Fibroblast of lung (primary cell): ENCODE measurements at places on chromosomes 16 and 17. TPM values are rescaled to one million over a fixed set of nuclear protein-coding genes. Genes with fewer than 3 reads are reported as not detected.

DNA sequence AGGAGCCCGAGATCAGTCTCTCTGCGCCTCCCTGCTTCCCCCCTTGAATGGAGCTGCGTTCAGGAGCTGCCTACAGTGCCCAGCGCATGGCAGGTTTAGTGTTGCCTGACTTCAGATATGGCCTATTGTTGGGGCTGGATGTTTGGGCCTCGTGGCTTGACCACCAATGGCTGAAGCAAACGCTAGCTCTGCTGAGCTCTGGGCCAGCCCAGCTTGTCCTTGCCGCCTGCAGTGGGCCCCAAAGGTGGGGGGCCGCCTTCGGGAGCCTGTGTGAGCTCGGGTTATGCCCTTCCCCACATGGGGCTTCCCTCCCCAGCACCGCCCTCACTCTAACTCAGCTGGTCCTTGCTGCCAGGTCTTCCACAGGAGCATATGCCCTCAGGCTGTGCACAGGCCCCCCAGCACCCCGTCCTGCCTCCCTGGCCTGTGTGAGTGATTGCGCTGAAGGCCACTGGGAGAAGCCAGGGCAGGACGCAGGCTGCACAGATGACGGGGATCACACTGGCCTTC, 2.0 kb upstream of the METTL26 start:
- no peak for DNase-seq

Gene MYOCD
- 0.17 and 0.26 TPM in 2 replicates for total RNA-seq

DNA sequence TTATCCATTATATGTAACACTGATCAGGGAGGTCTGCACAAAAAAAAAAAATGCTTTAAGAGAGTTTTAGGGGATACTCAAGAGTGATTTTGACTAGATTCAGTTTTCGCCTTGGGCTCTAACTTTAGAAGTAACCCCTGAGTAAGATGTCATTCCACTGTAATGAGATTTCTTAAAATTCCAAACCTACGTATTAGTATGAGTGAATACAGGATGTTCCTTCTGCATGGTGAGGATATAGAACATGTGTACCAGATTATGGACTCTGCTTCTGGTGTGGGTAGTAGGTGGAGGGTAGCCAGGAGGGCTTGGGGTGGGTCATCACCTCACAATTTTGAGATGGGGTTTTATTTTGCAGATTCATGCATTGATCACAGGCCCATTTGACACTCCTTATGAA, 4.3 kb downstream of the UBE2Z start:
- no peak for DNase-seq

DNA sequence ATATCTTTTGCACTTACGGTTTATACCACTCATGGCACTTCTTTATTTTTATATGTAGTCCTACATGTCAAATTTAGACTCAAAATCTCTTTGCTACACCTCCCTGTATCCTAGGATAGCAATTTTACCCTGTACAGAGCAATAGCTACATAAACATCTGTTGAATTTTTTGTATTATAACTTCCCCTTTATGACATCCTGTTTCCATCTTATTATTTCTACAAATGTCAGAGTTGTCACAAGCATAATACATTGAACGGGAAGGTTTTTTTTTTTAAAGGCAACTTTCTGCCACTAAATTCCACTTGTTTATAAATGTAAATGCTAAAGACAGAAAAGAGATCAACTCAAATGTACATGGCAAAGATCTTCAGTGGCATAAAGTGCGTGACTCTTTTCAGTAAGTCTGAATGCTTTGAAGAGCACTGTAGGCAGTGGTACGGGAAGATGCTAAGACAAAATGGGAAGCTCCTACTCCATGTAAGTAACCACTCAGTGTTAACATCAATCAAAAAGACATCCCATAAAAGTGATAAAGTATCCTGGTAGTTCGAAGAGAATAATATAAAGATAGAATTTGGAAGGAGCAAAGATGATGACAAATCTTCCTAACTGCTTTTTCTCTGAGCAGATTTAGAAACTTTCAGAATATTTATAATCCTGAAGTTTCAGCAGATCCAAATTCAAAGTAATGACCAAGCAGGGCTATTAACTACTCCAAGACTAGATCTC, 26.8 kb downstream of the GNA13 start:
- DNase-seq: no peak

Gene NAGS
- 3.3 and 7.4 TPM in 2 replicates for total RNA-seq

DNA sequence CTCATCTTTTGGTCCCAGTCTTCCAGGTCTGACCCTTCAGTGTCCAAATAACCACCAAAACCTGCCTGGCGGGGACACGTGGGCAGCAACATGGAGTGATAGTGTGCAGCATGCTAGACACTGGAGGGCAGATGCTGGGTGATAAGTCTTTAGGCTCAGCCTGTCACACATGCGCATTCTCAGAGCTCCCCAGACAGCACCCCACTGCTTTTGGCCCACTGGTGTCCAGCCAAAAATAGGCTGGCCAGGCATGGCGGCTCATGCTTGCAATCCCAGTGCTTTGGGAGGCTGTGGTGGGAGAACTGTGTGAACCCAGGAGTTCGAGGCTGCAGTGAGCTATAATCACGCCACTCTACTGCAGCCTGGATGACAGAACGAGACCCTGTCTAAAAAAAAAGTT, 12.3 kb downstream of the GINS2 start:
- no peak for DNase-seq

GRCh38 chr17:46949291-46950174, 26.6 kb downstream of the GOSR2 start:
- DNase-seq: peak; percentile 20

Gene MGAT5B
- total RNA-seq: 0.17 and 0.26 TPM in 2 replicates

- DNase-seq: no peak
Measured at GRCh38 chr16:68227850-68228553, 7.9 kb downstream of the ESRP2 start.

Gene PPL
- 43.7 and 50.5 TPM in 2 replicates for total RNA-seq

DNA sequence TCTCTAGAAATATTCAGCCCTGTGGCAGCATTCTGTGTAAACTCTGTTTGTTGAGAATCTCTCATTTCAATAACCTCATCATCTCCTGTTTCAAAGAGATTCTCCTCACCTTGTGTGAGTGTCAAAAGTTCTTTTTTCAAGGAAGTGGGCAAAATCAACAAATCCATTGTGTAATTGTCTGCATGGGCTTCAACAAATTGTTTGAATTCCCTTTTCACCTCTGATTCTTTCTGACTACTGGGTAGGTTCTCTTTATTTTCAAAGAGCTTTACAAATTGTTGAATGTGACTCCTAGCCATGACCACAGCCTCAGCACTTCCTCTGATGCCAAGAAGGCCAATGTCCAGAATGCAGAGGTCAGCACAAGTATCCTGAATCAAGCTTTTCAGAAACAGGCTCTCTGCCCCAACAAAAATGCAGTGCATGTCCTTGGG, 48.0 kb downstream of the N4BP1 start:
- peak; percentile 68 for DNase-seq

- DNase-seq: no peak
Measured at GRCh38 chr17:57408071-57408811, 151.9 kb downstream of the MSI2 start.

- no peak for DNase-seq
Measured at GRCh38 chr16:872436-873242, 72.1 kb upstream of the GNG13 start.
